Smooth muscle cell of the brain vasculature (primary cell): ENCODE measurements at places on chromosomes 12 and 14.

GRCh38 chr12:75086091-75087038 is 123.3 kb downstream of the KCNC2 start:
- no peak for DNase-seq

DNA sequence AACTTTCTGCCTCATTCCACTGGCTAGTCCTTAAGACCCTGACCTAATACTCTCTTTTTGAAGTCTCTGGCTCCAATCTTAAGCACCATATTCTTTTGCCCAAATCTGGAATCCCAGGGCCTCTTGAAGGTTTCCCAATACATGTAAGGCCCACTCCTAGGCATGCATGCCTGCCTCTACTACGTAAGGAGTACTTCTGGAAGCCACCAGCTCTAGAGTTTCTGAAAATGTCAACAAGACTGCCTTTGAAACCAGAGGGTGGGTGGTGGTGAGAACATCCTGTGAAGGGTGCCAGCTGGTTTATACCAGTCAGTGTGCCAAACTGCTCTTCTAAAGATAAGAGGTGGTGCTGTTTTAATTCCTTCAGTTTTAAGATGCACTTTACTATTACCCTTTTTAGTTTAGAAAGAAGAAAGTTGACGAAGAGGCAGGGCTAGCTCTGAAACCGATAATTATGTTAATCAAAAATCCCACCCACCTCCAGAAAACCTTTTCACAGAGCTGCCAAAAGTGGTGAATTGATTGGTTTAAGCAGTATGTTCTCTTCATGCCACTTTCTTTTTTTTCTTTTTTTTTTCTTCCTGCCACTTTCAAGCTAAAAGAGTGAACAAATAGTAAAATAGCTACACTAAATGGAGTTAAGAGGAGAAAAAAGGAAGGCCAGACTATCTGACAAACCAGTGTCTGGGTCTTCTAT is 8.7 kb upstream of the WDR89 start:
- DNase-seq, result no peak

DNA sequence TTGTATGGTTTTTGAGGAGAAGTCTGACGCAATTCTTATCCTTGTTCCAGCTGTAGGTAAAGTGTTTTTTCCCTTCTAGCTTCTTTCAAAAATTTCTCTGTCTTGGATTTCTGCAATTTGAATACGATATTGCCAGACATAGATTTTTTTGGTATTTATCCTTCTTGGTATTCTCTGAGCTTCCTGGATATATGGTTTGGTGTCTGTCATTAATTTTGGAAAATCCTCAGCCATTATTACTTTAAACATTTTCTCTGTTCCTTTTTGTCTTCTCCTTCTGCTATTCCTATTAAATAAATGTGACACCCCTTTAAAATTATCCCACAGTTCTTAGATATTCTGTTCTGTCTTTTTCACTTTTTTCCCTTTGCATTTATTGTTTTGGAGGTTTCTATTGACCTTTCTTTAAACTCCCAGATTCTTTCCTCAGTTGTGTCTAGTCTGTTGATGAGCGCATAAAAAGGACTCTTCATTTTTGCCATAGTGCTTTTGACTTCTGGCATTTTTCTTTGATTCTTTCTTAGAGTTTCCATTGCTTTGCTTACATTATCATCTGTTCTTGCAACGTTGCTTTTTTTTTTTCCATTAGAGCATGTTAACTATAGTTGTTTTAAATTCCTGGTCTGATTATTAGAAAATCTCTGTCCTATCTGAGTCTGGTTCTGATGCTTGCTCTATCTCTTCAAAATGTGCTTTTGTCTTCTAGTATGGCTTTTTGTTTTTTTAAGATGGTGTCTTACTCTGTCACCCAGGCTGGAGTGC is 129.1 kb downstream of the MSRB3 start:
- DNase-seq, result no peak

DNA sequence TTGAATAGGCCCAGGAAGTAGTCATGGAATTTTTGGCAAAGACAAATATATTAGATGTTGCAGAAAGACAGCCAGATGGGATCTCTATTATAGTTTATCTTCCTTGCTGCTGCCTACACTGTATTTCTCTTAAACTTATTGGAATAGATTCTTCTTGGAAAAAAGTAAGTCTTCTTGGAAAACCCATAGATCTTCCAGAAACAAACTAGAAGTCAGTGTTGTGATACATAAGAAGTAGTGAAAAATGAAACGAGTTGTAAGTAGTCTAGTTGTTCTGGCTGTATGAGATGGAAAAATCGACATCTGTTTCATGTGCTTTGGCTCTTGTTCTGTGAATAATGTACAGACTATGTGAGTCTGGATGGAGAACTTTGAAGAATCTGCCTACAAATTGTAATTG is 29.0 kb downstream of the GLIPR1L2 start:
- no peak for DNase-seq

DNA sequence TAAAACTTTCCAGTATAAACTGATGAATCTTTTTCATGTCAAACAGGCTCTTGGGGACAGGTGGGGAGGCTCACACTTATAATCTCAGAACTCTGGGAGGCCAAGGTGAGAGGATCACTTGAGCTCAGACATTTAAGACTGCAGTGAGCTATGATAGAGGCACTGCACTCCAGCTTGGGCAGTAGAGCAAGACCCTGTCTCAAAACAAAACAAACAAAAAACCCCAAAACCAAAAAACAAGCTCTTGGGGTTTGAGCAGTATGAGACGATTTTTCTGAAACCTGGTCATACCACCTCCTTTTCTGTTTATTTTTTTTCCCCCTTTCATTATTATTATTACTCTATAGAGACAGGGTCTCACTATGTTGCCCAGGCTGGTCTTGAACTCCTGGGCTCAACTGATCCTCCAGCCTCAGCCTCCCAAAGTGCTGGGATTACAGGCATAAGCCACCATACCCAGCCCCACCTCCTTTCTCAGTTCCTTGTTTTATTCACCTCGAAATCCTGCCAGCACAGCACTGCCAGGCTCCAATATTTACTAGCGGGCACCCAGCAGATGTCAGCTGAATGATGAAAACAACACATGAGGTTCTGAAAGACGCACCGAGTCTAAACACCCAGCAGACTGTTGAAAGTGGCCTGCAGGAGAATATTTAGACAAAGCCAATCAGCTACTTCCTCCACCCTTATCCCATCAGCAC is 19.5 kb upstream of the CDK17 start:
- no peak for DNase-seq

- no peak for DNase-seq
Measured at GRCh38 chr14:104201063-104201462, 62.7 kb downstream of the KIF26A start.

- no peak for DNase-seq
Measured at GRCh38 chr12:130591736-130592135, 124.4 kb downstream of the RIMBP2 start.

DNA sequence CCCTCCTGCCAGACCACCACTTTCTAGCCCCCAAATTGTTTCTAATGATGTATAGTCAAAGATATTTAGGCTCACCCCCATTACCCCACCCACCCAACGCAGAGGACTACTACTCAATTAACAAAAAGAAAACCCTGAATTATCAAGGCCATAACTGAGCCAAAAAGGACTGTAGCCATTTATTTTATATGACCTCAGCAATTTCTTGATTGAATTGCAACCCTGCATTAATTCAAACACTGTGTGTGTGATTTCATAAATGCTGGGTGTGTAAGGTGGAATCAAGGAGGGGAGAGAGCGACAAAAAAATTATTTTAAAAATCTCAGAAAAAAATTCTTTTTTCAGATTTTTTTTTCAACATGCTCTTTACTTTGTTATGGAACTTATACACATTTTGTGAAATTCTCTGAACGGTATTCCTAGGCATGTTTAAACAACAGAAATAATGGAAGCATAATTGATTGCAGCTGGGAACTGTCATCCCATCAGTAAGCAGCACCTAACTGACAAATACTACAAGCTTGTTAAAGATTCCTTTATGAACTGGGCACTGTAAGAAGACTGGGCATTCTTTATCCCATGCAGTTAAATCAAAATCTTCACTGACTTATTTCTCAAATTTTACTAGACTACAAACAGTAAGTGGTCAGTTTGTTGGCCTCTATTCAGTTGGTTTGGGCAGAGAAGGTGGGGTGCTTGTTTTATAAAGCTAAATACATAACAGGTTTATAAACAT is 179.1 kb downstream of the SOX5 start:
- no peak for DNase-seq

GRCh38 chr14:67556671-67557070 is 23.6 kb downstream of the PLEKHH1 start:
- DNase-seq, result no peak

DNA sequence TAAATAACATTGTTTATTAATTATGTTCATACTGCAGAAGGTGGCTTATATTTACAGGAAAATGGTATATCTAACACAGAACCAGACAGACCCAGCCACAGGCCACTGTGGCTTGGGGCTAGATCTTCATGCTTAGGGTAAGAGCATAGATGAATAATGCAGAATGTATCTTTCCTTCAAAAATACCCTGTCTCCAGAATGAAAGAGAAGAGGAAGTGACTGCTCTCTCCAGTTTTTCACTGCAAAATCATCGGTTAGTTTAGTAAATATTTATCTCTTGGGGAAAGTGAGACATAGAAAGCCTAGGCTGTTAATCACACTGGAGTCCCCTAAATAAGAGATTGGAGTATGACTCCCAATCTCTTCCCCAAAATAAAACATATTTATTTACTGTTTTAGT is 453.7 kb downstream of the NAV3 start:
- no peak for DNase-seq

DNA sequence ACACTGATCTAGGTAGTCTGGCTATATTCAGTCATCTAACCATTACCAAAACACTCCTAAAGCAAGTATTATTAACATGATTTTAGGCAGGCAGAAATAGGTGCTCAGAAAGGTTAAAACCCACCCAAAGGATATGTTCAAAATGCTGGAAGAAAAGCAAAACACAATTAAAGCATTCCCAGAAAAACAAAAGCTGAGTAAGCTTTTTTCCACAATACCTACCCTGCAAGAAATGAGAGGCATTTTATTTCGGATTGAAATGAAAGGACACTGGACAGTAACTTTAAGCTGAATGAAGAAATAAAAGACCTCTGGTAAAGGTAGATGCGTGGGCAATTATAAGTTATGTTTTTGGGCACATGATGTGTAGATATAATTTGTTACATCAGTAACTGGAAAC is 8.2 kb downstream of the SERPINA6 start:
- no peak for DNase-seq

DNA sequence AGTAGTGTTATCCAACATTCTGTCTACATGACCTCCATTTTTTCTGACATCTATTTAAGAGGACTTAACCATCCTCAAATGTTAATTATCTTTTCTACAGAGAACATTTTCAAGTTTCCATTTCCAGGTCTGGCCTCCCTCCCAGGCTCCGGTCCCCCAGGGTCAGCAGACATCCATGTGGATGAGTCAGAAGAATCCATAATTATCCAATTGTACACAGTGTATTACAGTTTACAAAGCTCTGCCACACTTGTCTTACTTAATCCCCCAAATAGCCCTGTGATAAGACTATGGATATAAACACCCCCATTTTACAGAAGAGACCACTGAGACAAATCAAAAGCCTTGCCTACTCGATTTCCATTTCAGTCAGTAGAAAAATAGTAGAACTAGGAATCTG is 65.0 kb downstream of the SLC8A3 start:
- DNase-seq, result no peak
